ENCODE measurements at places on chromosomes 2 and 18.

GRCh38 chr2:105634198-105634597 is 110.5 kb upstream of the NCK2 start:
- DNase-seq: no peak

DNA sequence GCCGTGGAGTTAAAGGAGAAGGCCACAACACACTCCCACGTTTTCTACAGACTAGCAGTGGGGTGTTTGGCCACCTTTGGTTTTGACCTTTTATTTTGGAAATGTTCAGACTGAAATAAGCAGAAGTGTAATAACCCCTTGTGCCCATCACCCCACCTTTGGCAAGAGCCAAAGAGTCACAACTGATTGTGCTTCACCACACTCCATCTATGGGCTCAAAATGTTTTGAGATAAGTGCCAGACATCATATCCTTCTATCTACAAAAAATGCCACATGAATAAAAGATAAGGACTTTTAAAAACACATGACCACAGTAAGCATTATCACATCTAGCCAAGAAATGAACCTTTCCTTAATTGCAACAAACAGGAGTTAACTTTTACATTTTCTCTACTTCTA is 9.9 kb upstream of the GPR35 start:
- no peak for DNase-seq

DNA sequence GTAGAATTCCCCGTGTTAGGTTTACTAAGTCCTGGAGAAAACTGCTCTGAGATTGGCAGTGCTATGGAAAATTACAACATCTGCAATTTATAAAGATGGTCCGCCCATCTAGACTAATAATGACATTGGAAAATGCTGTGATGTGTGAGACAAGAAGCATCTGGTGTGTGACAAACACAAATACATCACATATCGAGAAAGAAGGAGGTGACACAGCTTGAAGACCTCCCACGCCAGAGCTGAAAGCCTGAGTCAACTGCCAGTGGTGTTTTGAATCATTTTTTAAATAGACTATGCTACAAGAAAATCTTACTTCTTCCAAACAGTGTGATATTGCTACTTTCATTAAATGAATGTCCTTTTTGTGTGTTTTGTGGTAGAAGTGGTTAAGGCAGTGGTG is 8.6 kb upstream of the ANO7 start:
- DNase-seq: no peak

DNA sequence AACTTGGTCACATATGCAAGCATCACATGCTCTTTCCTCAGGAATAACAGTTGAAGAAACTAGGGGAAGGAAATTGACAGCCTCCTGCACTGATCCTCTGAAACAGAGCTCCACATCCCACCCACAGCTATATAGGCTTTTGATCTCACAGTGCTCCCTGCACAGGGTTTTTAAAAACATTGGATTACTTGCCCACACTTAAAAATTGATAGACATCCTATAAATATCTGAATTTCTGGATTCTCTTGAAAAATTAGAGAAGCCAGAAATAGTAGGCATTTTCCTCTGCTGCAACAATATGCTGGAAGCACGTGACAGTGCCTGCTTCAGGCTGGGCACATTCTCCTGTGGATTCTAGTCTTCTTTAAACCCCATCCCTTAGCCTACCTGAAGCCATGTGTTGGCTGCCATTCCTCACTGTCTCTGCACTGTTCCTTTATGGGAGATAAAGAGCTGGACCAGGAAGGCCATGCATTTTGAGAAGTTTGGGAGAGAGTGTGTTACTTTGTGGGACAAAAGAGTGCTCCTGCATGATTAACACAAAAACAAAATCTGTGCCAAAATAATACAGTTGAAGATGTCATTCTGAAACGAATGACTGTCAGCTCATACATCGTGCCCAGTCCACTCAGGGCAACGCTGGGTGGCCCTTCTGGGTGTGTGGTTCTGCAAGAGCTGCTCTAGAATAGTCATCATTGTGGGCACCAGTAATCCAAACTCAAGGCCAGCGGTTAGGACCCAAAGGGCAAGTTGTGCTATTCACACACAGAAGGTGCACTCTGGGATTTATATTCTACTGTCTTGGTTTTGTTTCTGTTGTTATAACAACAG is 59.8 kb downstream of the GYPC start:
- DNase-seq: no peak

DNA sequence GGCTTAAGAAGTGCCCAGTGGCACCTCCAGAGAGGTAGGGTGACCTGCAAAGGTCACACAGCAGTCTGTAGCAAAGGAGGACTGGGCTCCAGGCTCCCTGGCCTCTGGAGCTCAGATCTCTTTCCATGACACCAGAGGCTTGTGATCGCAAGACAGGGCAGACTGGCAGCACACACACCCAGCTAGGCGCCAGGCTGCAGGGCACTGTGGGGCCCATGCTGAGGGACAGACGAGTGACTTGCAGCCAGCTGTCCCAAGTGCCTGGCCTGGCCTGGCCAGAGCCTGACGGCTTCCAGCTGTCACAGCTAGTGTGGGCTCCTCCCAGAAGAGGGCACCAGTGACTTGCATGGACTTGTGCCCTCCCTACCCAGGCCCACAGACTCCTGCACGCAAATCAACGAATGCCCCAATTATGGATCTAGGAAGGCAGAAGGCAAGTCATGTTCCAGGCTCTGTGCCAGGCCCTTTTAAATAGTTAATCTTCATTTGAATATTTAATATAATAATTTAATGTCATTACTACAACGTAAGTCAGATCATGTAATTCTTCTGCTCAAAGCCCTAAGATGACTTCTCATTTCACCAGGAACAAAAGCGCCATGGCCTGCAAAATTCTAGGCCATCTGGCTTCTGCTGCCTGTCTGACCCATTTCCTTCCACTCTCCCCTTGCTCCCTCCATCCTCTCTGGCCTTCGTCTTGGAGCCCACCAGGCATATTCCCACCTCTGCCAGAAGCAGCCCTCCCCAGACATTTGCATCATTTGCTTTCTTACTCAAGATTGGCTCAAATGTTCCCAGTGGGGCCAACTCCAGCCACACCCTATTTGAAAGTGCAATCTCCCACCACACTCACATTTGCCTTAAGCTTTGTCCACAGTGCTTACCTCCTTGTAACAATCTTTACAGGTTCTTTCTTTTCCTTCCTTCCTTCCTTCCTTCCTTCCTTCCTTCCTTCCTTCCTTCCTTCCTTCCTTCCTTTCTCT is 3.7 kb upstream of the SPEG start:
- DNase-seq: peak; percentile 62

Data from H9 (cell line).